ENCODE measurements at places on chromosomes 5 and 9.

- DNase-seq, result no peak
These were observed 6.2 kb downstream of the IRF1 start for GRCh38 chr5:132484391-132484725.

- DNase-seq, result peak; percentile 49
These were observed 4.7 kb upstream of the ISCA1 start for GRCh38 chr9:86287013-86287412.

DNA sequence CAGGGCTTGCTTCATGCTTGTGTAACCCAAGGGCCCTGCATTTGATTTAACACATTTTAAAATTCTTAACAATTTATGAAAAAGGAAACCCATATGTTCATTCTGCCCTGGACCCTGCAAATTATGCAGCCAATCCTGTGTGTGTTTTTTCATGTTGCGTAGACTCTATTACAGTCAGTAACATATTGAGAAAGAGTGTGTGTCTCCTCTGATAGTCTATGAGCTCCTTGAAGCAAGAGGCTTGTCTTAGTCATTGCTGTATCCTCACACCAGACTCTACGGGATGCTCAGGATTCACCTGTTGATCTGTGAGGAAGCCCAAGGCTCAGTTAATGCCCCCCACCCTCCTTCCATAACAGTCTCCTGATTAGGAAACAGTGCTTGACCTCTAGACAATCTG, 177.3 kb upstream of the DMAC1 start:
- no peak for DNase-seq

GRCh38 chr5:33408816-33409215, 31.9 kb upstream of the TARS1 start:
- peak; percentile 81 for DNase-seq

DNA sequence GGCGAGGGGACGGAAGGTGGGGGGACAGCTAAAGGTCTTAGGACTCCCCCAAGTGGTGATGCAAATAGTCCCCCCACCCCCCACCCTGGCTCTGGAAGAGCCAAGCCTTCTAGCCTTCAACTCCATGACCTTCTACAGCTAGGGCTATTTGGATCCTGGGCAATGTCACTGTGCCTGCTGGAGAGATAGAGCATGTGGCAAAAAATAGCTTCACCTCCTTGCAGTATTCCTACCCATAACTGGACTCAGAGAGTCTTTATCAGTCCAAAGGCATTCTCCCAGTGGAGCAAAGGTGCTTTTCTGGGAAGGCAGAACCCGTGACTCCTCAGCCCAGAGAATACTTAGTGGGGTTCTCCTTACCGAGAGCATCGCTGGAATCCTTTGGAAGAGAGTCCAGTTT, 48.9 kb upstream of the PPARGC1B start:
- no peak for DNase-seq

- no peak for DNase-seq
These were observed 61.4 kb upstream of the PPP1R26 start for GRCh38 chr9:135418161-135418560.

DNA sequence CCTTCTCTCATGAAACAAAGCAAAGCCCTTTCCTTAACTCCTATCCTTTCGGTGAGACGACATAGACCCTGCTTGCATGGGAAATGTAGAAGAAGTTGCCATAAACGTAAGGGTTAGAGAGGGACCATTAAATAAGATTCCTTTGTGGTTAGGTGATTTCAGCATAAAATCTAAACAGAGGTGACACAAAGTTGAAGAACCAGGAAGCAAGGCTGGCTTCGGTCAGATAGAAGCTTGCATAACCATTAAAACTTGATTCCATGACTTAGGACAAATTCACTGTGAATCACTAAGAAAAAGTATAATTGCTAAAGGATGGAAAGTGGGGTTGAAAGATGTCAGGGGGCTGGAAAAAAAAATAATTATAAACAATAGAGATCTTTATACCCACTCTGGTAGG, 30.9 kb upstream of the ABLIM3 start:
- no peak for DNase-seq

- peak; percentile 99 for DNase-seq
These were observed 156.0 kb upstream of the MAST4 start for GRCh38 chr5:66440202-66440680.

- DNase-seq, result no peak
These were observed 369.4 kb downstream of the TMEM161B start for GRCh38 chr5:87899208-87899661.

- DNase-seq, result no peak
These were observed 5.3 kb downstream of the SLC1A3 start for GRCh38 chr5:36611520-36612274.

GRCh38 chr5:39599721-39600431, 175.1 kb upstream of the DAB2 start:
- DNase-seq, result peak; percentile 71

DNA sequence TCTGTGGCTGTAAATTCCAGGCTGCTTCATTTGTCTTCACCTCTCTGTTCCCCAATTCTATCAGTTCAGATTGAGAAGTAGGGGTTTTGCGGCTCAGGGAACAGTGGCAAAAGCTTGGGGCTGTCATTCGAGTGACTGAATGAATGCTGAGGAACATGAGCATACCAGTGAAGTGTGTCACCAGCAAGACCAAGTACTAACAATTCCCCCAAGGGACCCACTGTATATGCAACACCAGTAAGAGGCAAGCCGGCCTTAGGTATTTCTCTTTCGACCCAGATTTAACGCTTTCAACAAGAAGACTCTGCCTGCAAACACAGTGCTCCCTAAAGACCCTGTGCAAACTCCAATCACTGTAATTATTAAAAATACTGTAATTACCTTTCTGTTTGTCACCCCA, 25.8 kb downstream of the KLHL3 start:
- DNase-seq, result no peak

GRCh38 chr9:127308652-127309434, 44.3 kb downstream of the GARNL3 start:
- peak; percentile 79 for DNase-seq

DNA sequence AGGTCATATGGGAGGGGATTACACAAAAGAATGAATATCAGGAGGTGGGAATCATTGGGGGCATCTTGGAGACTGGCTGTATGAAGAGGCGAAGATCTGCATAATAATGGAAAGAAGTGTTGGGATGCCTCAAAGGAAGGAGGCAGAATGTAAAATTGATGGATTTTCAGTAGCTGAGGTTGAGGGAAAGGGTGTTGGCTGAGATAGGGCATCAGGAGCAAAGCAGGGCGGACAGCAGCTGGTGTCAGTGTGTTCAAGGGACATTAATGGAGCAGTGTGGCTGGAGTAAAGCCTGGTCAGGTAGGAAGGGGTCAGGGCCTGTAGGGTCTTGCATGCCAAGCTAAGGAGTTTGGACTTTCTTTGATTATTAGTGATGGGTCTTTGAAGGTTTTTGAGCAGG, 65.2 kb upstream of the TNFAIP8 start:
- no peak for DNase-seq

All from fibroblast of the aortic adventitia (primary cell).